Tibial artery (tissue), 4 donors: ENCODE measurements at places on chromosomes 1 and 21.

DNA sequence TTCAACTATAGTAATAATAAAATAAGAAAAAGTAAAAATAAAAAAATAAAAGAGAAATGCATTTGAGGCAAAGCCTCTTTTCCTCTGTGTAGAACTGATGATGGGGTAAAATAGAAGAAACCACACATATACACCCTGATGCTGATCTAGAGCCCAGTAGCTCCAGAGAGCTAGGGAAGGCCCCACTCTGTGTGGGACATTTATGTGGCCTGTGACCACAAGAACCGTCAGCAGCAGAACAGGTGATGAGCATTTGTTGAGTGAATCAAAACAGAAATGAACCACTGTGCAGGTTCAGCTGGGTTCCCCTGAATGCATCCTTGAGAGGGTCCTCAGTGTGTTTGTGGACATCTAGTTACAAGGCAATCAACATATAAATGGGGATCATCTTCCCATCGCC lies 221.8 kb upstream of the HOOK1 start:
- no peak for DNase-seq

GRCh38 chr21:41559658-41560631 lies 52.0 kb upstream of the TMPRSS2 start:
- no peak for DNase-seq

GRCh38 chr1:224528900-224529299 lies 87.2 kb upstream of the CNIH3 start:
- DNase-seq: no peak

GRCh38 chr1:94892604-94893254 lies 34.2 kb downstream of the CNN3 start:
- no peak for DNase-seq

DNA sequence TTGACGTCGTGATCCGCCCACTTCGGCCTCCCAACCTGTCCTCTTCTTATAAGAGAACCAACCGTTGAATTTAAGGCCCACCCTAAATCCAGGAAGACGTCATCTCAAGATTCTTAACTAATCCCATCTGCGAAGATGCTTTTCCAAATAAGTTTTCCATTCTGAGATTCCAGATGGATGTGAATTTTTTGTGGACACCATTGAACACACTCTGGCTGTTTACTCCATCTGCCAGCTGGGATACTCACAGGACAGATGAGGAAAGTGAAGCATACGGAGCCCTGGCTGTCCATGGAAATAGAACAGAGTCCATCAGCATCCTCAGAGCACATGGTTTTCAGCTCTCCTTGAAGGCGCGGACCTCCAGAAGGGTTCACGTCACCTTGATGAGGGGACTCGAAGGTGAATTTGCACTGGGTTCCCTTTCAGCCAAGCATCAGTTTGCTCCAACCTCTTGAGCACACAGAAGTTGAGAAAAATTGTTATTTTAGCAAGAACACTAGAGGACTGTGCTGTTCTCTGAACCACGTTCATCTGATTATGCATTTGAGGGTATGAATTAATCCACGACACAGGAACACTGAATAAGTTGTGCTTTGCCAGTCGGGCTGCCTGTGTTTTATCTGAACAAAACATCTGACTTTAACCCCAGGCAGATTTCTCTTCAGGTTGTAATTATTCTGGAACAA lies 68.6 kb downstream of the KAZN start:
- DNase-seq: no peak

DNA sequence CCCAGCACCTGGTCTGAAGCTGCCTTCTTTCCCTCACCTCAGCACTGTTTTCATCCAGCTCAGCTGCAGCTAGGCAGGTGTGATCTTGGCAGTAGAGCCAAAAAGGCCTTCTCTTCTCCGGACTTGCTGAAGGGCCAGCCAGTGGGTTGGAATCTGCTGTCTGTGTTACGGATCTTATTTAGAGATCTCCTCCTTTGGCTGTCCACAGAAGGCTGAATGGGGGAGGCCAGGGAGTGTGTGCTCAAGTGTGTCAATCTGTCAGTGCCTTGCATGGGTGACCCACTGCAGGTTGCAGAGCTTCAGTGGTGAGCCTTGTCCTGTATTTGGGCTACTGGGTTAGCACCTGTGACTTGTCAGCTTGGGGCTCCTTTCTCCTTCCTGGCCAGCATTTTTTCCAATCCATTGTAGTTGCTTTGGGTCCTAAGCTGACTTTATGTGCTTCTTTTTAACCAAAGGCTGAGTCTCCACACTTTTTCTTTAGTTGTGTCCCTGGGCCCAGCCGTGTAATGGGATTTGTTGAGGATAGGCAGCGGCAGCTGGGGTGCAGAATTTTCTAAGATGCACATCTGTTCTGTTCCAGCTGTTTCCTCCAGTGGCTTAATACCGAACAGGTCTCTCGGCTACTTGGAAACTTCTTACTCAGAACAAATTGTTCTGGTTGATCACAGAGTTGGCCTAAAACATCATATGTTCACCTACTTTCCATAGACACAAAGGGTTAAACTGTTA lies 126.8 kb downstream of the PEX14 start:
- no peak for DNase-seq

DNA sequence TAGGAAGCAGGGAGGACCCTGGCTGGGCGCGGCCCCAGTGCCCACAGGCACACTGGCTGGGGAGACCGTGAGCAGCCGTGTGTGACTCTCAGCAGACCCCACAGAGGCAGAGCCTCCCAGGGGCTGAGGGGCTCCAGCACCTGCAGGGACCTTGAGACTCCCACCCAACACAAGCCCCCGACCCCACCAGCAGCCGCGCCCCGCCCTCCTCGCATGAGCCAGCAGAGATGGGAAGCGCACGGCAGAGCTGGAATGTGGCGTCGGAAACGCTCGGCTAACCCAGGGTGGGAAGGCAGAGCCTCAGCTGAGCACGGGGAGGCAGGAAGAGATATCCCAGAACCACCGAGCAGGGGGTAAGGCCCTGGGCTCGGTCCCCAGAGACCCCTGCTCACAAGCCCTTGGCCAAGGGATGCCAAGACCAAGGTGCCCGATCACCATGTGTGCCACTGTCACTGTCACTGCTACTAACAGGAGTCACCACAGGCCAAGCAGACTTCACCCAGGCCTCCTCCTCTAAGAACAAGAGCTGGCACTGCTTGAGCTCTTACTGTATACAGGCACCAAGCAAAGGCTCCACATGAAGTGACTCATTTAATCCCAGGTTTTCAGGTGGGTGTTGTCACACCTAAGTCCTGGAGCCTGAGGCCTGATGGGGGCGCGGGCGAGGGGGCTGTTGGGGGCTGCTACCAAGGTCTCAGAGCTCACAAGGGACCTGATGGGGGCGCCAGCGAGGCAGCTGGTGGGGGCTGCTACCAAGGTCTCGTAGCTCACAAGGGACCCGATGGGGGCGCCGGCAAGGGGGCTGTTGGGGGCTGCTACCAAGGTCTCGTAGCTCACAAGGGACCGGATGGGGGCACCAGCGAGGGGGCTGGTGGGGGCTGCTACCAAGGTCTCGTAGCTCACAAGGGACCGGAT lies 20.1 kb downstream of the MEGF6 start:
- no peak for DNase-seq

GRCh38 chr21:44323591-44323990 lies 15.6 kb downstream of the CFAP410 start:
- DNase-seq: no peak

DNA sequence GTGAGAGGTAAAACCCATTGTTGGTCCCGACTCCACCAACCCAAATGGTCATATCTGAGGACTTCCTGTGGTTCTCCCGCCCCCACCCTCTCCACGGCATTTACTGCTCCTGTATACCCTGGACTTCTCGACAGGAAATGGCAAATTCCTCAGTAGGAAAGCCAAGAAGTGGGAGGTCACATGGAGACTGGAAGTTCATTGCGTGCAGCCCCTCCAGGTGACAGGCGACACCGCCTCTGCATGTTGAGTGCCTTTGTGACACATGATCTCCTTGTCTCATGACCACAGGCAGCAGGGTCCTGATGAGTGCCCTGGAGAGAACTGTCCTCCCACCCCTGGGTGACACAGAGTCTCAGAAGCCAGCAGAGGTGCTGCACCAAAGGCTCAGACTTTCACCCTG lies 24.2 kb downstream of the ERG start:
- no peak for DNase-seq

DNA sequence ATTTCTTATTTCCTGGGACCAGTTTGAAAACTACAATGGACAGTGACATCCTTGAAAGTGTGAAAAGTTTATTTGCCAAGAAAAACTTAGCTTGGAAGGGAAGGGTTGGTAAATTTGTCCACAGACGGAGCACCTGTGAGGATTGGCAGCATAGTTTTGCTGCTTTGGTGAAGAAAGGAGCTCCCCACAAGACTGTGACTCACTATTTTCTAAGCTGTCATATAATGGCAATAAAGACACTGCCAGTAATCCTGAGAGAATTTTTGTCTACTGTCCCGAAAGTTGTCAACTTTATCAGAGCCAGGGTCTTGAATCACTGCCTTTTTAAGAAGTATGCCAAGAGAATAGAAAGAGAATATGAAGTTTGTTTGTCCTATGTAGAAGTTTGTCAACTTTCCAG lies 230.8 kb downstream of the NEGR1 start:
- DNase-seq: no peak

DNA sequence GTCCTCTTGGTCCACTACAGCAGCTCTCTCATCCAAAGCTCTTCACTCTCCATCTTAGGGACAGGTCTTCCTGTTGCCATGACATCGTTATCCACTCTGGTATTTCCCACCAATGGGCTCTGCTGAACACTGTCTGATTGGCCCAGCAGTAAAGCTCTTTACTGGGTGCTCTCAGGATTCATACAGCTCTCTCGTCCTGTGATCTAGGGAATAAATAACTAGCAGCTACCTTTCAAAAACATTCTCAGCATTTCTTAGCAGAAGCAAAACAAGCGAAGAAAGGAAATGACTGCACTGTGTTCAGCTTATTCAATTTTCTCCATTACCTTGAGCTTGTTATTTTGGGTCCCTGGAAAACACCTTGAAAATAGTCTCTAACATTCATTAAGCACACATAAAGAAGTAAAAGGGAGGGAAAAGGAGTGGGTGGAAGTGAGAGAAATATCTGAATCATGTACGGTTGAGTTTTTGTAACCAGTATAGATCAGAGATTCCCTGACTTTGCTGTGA lies 163.4 kb upstream of the SGIP1 start:
- no peak for DNase-seq

- no peak for DNase-seq
Observed at GRCh38 chr1:45923343-45923742, 119.9 kb downstream of the MAST2 start.

GRCh38 chr1:78038071-78038470 lies 7.7 kb upstream of the GIPC2 start:
- DNase-seq: no peak

GRCh38 chr1:19461220-19461554 lies 24.2 kb downstream of the CAPZB start:
- DNase-seq: no peak

GRCh38 chr1:234565132-234565531 lies 44.8 kb downstream of the IRF2BP2 start:
- DNase-seq: no peak

DNA sequence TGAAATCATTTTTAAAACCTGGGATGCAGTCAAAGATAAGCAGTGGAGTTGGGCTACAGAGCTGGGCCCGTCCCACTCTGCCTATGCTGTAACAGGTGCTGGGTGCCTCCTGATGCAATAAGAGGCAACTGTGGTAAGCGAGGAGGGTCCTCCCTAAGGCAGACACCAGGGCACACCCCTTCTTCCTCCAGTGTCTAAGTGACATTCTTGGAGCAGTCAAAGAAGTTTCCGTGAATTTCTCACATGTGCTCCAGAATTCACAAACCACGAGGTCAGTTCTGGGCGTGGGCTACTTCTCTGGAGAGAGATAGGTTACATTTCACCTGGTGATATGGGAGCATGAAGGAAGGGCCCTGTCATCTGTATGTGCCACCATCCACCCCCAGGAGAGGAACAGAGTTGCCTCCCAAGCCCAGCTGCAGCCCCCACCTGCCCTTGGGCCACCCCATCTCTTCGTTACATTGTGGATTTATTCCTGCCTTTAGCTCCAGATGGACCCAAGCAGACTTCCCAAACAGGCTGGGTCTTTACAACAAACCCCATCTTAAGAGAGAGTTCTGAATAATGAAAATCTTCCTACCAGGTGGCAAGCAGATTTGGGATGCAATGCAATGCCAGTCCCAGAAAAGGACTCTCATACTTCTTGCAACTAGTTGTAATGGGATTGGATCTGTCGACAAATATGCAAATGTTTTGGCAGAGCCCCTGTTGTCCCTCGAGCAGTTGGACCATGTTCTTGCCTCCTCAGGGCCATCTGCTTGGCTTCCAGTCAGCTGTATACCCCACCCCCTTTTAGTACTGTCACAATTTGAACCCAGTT lies 82.5 kb upstream of the CNTN2 start:
- no peak for DNase-seq

GRCh38 chr1:36836196-36836883 lies 198.0 kb downstream of the GRIK3 start:
- DNase-seq: no peak

- no peak for DNase-seq
Observed at GRCh38 chr1:157364612-157365011, 187.7 kb downstream of the FCRL5 start.

GRCh38 chr1:208782186-208782585 lies 538.0 kb upstream of the PLXNA2 start:
- no peak for DNase-seq

DNA sequence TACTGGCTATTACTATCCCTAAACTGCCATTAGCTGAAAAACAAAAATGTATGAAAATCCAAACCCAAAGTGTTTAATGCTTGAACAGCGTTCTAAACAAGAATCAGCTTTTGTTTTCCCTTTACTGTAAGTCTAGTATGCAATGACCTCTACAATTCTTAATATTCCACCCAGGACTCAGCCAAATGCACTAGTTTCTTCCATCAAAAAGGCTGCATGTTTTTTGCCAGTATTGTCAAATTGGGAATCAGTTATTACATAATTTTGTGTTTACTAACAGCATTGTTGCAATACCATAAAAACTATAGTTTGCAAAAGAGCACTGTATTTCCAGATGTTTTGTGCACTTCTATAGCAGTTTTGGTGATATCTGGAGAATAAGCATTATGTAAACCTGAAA lies 634.5 kb downstream of the LTN1 start:
- DNase-seq: no peak

GRCh38 chr1:26395754-26396153 lies 14.9 kb upstream of the LIN28A start:
- DNase-seq: no peak

- no peak for DNase-seq
Observed at GRCh38 chr1:225318706-225319575, 108.9 kb downstream of the LBR start.

GRCh38 chr1:195828325-195828724 lies 779.9 kb downstream of the KCNT2 start:
- DNase-seq: no peak

- no peak for DNase-seq
Observed at GRCh38 chr1:46558966-46559365, 7.5 kb upstream of the KNCN start.

DNA sequence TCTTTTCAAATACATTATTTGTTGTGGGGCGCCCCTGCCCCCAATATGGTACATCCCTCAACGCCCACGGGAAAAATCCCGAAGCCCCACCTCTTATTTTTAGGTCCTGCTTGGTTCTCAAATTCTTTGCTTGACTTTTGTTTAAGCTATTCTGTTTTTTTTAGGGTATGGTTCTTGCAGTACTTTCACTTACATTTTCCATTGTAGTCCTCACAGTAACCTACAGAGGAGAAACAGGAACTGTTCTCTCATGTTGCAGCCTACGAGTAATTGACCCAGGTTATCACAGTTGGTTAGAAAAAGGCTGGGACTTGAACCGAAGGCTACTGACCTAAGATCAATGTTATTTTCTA lies 697 bp upstream of the C21orf91 start:
- DNase-seq: no peak

GRCh38 chr1:79551321-79551720 lies 544.8 kb upstream of the ADGRL4 start:
- no peak for DNase-seq

GRCh38 chr1:40637470-40638007 lies 27.9 kb downstream of the RIMS3 start:
- no peak for DNase-seq

GRCh38 chr1:155219592-155220031 lies 11.1 kb downstream of the MTX1 start:
- no peak for DNase-seq
